Adrenal gland (tissue), 19 donors: ENCODE measurements at places on chromosomes 7 and 10. TPM values are rescaled to one million over a fixed set of nuclear protein-coding genes. Genes with fewer than 3 reads are reported as not detected.

ATRNL1 gene
- total RNA-seq, result 94.2 TPM

PLXDC2 gene
- 75.2 TPM for total RNA-seq

GRCh38 chr7:39453743-39454355, 112.4 kb upstream of the YAE1 start:
- H3K4me3 ChIP-seq, result no peak overlapping the region
- no peaks in the 10 kb centered on the region for H3K4me1 ChIP-seq
- no peaks in the 10 kb centered on the region for H3K36me3 ChIP-seq
- DNase-seq, result peak; percentile 73
- no peaks in the 10 kb centered on the region for H3K27me3 ChIP-seq

DNA sequence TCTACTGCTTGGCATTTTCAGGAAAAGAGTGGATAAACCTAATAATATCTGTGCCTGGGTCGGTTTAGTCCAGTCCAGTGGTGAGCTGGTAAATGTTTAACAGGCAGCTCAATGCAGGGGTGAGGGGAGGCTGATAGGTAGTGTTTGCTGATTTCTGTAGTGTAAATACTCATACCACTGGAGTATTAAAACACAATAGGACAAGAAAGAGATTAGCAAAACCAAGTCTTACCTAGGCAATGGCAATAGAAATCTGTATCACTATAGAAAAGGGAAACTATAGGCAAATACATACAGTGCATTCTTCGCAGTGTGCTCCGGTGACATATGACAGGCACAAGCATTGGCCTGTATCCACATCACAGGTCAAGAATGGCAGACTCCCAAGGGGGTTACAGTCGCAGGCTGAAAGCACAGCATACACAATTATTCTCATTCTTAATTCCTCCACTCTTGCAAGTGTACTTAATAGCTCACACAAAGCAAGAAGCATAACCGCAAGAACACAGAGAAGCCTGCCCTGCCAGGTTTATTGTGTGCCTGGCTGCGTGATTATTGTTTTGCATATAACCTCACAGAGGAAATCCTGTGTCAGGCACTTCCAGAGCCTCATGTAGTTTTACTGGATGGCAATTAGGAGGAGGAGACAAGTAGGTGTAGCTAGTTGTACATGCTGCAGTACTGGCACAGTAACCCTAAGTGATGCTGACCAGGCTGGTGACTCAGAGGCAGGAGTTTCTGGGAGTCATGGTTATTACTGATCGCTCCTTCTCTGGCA, 35.0 kb downstream of the LAMB4 start:
- peak overlapping the region; percentile 63 for H3K27ac ChIP-seq
- no peaks in the 10 kb centered on the region for H3K36me3 ChIP-seq
- H3K27me3 ChIP-seq, result no peaks in the 10 kb centered on the region
- peak; percentile 44 for DNase-seq
- peaks cover 5% of the 10 kb centered on the region for H3K4me1 ChIP-seq
- no peak overlapping the region for H3K4me3 ChIP-seq

GRCh38 chr10:17004801-17005380, 124.7 kb downstream of the CUBN start:
- no peak overlapping the region for H3K27ac ChIP-seq
- no peaks in the 10 kb centered on the region for H3K36me3 ChIP-seq
- peaks cover 18% of the 10 kb centered on the region for H3K4me1 ChIP-seq
- no peak for DNase-seq

DNA sequence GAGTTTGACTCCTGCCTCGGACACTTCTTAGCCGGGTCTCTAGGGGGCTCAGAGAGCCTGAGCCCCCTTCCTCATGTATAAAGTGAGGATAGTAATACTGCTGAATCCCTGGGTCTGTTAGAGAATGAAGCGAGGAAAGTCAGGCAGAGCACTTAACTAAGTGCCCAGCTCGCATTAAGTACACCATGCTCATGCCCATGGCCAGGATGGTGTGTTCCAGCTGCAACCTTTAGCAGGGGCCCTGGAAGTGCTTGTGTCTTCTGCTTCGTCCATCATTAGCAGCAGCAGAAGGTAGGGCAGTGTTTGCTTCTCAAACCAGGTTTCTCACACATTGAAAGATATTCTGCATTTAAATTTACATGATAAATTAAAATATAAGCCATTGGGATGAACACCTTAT, 27.3 kb upstream of the WDFY4 start:
- no peak overlapping the region for H3K27ac ChIP-seq
- DNase-seq, result no peak
- H3K4me3 ChIP-seq, result no peak overlapping the region
- peaks cover 16% of the 10 kb centered on the region for H3K4me1 ChIP-seq
- H3K36me3 ChIP-seq, result no peaks in the 10 kb centered on the region

- no peaks in the 10 kb centered on the region for H3K4me1 ChIP-seq
- H3K4me3 ChIP-seq, result no peak overlapping the region
These were observed 616.9 kb upstream of the FOXK1 start for GRCh38 chr7:4065190-4065589.

GRCh38 chr7:128137181-128137580, 103.9 kb upstream of the LEP start:
- peaks cover 6% of the 10 kb centered on the region for H3K4me1 ChIP-seq
- peaks cover 20% of the 10 kb centered on the region for H3K27me3 ChIP-seq
- no peak overlapping the region for H3K4me3 ChIP-seq
